Left cardiac atrium (tissue), 4 donors: ENCODE measurements at places on chromosomes 13 and 19.
A peak's percentile ranks its signal among the peaks of the same experiment; 100 is the strongest.

DNA sequence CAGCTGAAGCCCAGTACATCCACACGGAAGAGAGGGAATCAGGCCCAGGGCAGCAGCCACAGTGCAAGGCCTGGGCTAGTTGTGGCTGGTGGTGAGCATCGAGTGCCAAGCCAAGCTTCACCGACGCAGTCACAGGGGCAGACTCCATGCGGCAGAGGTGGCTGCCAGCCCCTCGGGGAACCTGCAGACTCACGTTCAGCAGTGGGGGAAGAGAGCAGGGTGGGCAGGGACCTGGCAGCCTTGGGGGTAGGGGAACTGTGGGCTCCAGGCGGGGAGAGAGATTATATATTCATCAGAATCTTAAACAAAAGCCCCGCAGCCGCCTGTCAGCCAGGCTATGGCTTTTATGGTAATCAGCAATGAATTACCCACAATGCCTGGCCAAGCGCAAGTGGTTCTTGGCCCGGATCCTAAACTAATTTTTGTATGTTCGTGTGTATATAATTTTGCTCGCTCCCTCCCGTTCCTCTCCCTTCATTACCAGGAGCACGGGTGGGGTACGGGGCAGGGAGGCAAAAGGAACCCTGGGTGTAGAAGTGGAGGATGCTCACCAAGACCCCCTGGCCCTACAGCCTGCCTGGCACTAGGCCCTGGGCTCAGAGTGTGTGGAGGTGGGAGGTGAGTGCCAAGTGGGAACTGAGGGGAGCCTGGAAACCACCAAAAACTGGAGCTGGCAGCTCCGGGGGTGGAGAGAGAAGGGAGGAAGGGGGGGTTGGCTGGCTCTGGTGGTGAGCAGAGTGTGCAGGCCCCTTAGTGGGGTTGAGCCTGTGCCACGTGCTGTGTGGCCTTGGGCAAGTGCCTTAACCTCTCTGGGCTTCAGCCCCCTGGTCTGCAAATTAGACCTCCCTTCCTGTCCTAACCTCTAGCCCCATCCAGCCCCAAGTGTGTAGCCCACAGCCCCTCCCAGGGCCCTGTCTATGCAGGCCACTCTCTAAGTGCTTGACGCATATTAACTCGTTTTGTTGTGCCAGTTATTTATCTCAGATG lies 31.9 kb downstream of the PTPRS start:
- DNase-seq, result peak; percentile 76

DNA sequence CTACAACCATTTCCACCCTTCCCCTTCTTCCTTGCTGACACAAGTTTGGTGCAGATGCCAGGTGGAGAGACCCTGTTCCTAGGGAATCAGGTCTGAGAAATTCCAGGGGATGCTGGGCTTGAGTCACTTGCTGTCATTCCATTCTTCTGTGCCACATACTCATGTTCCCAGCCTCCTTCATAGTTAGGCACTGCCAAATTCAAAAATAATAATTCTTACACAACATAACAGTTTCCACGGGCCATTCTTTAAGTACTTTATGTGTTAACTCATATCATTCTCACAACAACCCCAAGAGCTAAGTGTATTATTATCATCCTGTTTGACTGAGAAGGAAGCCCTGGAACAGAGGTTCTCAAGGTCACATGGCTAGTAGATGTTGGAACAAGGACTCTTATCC lies 27.1 kb upstream of the POMP start:
- DNase-seq, result no peak

GRCh38 chr19:52343548-52343947 lies 7.5 kb downstream of the ZNF610 start:
- DNase-seq, result peak; percentile 70

DNA sequence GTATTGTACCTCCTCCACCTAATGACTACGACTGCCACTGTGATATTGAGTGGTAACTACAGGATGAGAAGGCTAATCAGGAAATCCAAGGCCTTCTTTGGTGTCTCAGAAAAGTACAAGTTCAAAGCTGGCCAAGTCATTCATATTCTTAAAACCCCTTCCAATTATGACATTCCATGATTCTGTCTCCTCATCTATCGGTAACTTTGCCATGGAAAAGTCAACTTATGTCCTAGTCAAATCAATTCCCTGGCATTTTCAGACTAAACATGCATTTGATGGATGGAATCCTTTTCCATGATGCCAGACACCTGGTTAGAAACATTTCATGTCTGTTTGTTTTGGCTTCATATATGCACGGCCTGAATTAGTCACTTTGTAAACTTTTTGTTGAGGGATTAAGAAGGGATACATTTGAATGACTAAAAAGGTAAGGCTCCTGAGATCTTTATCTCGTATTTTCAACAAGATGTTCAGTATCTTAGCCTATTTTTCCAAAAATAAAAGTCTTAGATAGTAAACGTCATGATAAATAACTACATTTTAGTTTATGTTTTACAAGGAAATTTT lies 186.5 kb downstream of the NHLRC3 start:
- no peak for DNase-seq

GRCh38 chr19:49872245-49873128 lies 4.7 kb downstream of the AKT1S1 start:
- no peak for DNase-seq

GRCh38 chr13:38166116-38166515 lies 183.5 kb upstream of the UFM1 start:
- DNase-seq, result no peak

DNA sequence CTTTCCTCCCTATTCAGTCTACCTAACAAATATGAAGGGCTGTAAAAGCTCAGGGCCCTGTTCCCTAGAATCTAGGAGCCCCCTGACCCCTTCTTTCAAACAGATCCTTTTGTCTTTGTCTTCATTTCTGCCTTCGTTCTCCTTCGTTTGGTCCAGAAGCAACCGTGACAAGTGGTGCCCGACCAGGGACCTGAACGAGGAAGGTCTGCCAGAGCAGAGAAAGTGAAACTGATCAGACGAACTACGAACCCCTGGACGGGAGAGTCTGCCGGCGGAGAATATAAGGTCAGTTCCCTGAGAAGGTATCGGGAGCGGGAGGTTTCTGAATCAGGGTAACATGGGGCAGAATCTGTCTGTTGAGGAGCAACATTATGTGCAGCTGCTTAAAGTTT lies 751 bp downstream of the ERVK3-1 start:
- DNase-seq, result no peak

- DNase-seq, result no peak
Observed at GRCh38 chr13:111165241-111166010, 50.3 kb downstream of the ARHGEF7 start.

- DNase-seq, result no peak
Observed at GRCh38 chr13:40109351-40109844, 453.9 kb downstream of the COG6 start.

DNA sequence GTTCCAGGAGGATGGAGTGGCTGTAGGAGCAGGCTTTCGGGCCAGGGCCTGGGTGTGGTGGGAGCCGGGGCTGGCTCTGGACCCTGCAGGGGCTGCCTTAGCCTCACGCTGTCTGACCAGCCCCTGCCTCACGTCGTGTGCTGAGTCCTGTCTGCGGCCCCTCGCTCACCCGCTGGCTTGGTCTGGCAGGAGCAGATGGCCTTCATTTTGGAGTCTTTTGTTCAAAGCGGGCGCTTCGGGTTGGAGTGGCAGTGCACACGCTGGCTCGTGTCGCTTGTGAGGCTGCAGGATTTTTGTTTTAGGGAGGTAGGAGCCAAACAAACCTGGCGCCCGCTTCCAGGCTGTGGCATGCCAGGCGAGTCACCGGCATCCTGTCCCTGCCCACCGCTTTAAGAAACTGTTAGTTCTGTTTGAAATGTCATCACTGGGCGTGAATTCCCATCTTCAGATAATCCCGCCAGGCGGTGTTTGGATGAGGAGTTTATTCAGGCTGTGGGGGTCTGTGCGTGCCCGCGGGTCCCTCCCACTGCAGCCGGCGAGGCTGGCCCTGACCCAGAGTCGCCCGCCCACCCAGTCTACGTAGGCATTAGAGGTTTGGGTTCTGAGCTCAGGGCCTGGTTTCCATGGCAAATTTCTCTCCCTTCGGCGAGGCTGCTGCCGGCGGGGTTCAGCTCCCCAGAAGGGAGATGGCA lies 89.8 kb downstream of the KDM4B start:
- no peak for DNase-seq

DNA sequence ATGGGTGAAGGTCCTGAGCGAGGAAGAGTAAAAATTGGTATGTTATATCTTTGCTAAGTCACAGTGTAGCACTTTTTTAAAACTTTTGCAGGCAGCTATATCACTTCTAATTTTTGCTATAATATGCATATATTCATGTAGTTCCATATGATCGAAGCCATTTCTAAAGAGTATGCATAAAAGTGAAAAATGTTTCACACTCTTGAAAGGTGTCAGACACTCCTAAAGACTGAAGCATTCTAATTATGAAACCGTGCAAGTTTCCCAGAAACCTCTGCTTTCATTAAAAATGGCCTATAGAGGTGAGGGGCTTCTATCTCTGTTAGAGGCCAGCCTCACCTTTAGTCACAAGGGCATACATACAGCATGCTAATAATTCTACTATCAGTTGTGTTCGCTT lies 128.9 kb downstream of the CDK8 start:
- no peak for DNase-seq

- DNase-seq, result no peak
Observed at GRCh38 chr13:99383511-99383921, 76.3 kb upstream of the GPR183 start.

DNA sequence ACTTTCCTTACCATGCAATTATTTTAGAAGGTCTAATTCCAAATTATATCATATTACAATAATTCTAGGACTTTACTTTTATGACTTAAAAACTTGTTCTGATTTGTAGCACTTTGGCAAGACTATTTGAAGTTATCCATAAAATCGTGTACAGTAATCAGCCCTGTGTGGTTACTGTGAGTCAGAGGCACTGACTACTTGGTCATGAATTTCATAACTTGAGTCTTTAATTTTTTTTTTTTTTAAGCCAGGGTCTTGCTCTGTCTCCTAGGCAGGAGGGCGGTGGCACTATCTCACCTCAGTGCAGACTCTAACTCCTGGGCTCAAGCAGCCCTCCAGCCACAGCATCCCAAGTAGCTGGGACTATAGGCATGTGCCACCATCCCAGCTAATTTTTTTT lies 1319.2 kb upstream of the SLC10A2 start:
- no peak for DNase-seq

- no peak for DNase-seq
Observed at GRCh38 chr19:42473686-42474085, 30.9 kb upstream of the CXCL17 start.

DNA sequence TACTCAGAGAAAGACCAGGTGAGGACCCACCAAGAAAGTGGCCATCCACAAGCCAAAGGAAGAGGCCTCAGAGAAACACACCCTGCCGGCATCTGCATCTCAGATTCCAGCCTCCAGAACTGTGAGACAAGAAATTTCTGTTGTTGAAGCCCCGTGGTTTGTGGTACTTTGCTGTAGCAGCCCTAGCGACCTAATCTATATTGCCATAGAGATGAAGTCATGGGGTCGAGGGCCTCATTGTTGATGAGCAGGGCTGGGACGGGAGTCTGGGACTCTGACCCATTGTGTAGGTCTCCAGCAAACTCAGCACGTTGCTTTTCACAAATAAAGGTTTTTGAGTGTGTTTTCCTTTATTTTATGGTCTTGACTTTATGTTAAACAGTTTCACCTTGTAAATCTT lies 174.9 kb downstream of the TNFSF13B start:
- no peak for DNase-seq

DNA sequence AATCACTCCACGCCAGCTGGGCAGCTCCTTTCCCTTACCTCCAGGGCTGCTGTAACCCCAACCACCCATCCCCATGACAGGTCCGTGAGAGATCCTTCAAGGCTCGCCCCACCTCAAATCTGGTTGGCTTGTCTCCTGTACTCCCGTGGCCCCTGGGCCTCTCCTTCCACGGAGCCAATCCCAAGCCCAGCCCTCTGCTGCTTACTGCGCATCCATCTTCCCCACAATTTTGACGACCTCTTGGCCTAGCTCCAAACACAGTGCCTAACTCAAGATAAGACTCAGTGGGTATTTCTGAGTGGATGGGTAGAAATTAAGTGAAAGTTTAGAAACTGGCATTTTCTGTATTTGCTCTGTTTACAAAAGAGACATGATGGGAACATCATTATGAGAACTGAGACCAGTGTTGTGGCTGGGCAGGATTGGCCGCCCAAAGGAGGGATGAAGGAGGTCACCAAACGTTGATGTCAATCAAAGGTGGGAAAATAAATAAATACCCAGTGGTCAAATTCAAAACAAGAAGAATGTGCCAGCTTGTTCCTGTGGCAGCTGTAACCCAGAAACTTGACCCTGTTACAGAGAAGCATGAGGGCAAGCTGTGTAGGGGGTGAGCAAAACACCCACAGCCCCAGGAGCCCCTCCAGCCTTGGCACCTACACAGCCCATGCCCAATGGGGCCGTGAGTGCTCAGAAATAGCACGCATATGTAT lies 162.2 kb downstream of the ABCC4 start:
- DNase-seq, result no peak

GRCh38 chr19:3983936-3984583 lies 1.2 kb downstream of the EEF2 start:
- DNase-seq, result no peak

- no peak for DNase-seq
Observed at GRCh38 chr13:91417660-91418325, 19.4 kb downstream of the GPC5 start.

DNA sequence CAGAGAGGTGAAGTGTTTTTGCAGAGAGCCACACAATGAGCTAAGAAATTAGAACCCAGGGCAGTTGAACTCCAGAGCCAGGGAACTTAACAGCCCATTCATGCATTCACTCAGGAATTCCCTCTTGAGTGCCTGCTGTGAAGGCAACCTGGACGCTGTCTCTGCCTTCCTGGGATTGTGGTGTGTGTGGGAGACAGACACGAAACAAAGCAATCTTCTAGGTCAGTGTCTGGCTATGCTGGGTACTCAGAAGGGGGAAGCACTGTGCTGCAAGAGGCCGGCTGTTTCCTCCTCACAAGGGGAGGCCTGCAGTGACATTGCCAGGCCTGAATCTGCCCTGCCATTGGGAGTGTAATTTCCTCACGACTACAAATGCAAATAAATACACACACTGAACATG lies 9.7 kb downstream of the BCKDHA start:
- no peak for DNase-seq

- no peak for DNase-seq
Observed at GRCh38 chr13:31538067-31539042, 201.0 kb upstream of the RXFP2 start.

DNA sequence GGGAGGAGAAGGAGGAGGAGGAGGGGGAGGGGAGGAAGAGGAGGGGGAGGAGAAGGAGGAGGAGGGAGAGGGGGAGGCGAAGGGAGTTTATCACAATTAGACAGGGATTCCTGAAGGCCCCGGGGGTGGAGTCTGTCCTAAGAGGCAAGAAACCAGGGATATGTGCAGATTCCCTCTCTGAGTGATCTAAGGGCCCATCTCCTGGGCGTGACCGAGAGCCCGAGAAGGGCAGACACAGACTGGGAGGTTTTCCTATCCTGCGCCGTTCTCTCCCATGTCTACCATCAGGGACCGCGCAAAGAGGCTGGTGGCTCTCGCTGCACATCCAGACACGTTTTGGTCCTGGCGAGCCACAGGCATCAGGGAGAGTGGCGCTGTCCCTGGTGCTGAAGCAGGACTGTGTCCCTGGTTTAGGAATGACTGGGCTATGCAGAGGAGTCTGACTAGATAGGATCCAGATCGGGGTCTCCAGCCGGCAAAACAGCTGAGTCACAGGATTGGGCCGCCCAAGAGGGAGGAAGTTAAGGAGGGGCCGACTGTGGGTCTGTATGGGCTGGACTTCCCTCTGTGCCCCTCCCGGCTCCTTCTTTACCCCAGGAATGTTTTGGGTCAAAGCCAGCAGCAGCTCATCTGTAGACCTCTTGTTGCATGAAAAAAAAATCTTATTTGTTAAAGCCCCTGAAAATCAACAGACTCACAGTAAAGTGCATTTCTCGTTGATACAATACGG lies 17.9 kb upstream of the ZNF175 start:
- peak; percentile 83 for DNase-seq
